ENCODE measurements at places on chromosomes 7 and 10.

GRCh38 chr10:8060010-8060703 is 5.7 kb downstream of the GATA3 start:
- DNase-seq = peak; percentile 25

DNA sequence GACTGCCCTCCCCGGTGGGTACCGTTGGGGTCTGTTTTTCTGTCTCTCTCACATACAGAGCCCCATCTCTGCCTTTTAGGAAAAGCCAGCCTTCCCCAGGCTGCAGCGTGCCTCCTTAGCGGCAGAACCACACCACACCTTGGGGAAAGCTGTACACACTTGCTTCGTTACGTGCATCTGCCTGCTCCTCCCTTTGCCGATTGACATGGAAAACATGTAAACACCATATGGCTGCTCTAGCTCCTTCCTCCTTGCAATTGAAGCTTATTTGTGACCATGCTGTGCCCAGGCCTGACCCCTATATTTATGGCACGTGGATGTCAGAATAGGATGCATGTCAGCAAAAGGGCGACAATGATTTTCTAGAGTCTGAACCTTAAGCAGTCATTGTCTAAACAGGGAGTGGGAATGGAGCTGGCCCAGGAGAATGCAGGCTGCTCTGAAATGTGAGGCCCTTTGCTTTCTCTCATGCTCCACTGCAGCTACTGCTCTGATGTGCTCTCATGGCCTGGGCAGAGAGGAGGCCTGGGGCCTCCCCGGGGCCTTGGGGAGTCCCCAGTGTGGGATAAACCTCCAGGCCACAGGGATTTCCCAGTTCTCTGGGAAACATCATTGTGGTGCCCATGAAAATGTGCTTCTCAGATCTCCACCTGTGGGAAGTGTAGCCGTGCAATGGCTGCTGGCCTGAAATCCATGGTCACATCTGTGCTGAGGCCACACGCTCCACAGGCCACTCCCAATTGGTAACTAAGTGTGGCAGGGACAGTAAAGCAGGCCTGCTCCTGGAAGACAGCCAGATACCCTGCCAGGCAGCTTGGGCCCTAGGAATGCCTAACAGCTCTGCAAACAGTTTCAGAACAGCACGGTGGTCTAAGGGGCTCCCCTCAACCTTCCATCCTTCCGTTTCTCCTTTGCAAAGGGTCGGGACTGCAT is 18.6 kb downstream of the PDE6C start:
- DNase-seq = no peak

DNA sequence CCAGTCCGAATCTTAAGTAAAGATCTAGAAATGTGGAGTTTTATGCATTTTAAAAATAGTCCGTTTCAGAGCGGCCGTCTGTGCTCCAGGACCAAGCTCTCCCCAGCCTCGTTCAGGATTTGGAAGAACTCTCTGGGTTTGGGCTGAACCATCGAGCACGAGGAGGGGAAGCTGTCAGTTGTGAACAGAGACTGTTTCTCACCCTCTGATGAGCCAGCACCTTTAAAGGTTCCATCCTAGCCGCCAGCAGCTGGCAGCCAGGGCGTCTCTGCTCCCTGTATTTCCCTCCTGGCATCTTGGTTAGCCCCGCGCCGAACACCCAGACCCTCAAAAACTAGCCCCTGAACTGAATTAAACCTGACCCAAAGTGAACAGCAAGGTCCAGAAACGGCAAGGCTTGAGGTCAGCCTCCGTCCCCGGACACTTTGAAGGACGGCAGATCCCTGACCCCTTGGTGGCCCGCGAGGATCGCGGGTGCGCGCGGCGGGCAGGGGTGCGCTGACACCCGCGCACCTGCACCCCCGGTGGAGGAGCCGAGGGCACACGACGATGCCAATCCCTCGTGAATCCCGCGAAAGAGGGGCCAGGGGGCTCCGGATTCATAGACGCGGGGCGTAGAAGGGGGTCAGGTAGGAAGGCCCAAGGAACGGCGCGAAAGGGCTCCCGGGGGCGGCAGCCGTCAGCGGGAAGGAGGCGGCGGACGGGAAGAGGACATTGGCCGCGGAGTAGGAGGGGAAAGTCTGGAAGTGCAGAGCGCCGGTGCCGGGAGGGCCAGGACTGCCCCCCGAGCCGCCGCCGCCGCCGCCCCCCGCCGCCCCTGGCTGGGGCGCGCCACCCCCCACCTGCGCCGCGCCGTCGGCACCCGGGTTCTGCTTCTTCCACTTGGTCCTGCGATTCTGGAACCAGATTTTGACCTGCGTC is 2.7 kb downstream of the NKX1-2 start:
- no peak for DNase-seq

DNA sequence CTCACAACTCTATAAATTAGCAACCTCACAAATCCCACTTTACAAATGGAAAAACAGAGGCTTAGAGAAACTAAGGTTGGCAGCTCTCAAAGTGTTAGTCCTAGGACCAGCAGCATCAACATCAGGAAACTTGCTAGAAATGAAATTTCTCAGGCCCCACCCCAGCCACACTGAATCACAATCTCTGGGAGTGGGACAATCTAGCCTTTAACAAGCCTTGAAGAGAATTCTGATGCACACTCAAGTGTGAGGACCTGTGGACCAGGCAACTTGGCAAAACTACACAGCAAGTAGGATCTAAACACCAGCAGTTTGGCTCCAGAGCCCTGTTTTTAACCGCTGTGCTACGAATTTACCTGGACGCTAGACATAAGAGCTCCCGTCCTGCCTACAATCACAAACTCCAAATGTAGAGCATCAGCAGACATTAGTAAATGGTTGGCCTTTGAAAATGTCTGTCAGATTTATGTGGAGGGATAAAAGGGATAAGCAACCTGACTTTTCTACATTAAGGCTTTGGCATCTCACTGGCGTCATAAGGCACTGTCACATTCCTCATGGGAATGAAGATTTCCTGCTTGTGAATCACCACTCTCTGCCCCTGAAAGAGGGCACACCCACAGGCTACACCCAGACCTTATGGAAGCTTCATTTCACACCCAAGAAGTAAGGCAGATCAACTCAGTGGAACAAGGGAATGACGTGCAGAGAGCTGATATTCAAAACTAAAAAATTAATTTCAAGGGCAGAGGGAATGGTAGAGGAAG is 34.5 kb downstream of the PPP1R3C start:
- DNase-seq = peak; percentile 76

DNA sequence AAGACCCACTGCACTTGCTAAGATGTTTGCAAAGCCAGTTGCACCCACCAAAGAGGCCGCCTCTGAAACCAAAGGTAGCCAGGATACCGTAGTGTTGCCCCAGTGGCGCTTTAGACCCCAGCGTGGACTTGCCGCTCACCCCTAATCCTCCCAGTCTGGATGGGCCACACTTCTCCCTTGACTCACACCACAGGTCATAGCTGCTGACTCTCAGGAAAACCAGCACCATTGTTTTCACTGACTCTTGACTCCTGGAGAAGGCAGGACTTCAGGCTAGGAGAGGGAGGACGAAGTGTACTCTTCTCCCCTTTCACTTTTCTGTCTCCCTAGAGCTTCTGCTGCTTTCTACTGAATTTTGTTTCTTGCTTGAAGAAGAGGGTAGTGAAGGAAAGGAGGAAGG is 22.3 kb downstream of the RAB19 start:
- no peak for DNase-seq

- no peak for DNase-seq
Observed at GRCh38 chr10:95572131-95572820, 11.1 kb upstream of the SORBS1 start.

DNA sequence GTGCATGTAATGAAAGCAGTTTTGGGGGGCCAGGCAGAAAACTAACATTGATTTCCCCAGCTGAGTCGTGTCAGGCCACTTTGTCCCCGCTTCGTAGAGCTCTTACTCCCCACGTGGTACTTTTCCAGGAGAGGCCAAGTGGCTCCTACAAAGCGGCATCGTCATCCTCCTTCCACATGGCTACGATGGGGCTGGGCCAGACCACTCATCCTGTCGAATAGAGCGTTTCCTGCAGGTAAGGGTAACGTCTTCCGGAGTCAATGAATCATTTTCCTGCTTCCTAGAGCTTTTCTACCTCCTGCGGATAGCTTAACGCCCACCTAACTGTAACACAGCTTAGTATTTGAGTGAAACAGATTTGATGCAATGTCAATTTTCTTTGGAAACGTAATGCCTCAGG is 21.7 kb upstream of the SEC61A2 start:
- no peak for DNase-seq

GRCh38 chr10:75887992-75888680 is 456.7 kb downstream of the LRMDA start:
- DNase-seq = no peak

- no peak for DNase-seq
Observed at GRCh38 chr10:1137499-1138163, 81.4 kb downstream of the WDR37 start.

DNA sequence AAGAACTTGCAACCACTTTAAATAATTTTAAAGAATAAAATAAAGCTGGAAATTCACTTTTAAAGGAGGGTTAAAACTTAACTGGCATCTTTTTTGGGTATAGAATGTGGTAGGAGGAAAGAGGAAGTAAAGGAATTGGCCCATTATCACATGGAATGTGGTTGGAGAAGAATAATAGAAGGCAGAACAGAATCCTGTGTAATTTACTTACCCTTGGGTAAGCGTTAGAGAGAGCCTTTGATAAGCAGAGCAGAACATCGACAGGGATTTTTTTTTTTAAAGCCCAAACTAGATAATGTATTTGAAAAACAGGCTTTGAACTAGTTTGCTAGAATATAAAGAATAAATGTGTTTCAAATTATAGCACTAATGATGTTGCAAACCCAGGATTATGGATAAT is 199.8 kb upstream of the KIAA1217 start:
- no peak for DNase-seq

GRCh38 chr7:134669388-134669787 is 22.7 kb downstream of the BPGM start:
- no peak for DNase-seq

- DNase-seq = no peak
Observed at GRCh38 chr10:17098012-17098411, 31.6 kb downstream of the CUBN start.

- DNase-seq = no peak
Observed at GRCh38 chr7:42059275-42059674, 177.7 kb downstream of the GLI3 start.

- DNase-seq = no peak
Observed at GRCh38 chr10:49596836-49597235, 13.3 kb upstream of the SLC18A3 start.

- no peak for DNase-seq
Observed at GRCh38 chr7:71851776-71852498, 560.2 kb downstream of the CALN1 start.

DNA sequence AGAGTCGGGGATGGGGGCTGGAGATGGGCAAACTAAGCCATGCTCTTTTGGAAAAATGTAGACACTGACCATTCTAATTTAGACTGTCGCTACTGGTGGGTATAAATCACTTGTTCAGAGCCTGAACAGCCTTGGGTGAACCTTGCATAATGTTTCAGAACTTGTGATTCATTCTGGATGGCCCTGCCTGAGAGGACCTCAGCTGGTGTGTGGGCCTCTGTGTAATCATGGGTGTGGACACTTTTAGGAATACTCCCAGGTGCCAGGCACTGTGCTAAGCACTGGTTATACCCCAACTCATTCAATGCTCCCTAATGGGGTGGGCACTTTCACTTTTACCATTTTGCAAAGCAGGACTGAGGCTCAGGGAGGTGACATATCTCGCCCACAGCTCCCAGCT is 26.8 kb upstream of the TM9SF3 start:
- DNase-seq = peak; percentile 47
